ENCODE measurements at places on chromosomes 11 and 22.
A peak's percentile ranks its signal among the peaks of the same experiment; 100 is the strongest.

- no peak for DNase-seq
These were observed 676.2 kb downstream of the BRD1 start for GRCh38 chr22:49151256-49152126.

GRCh38 chr22:50146439-50147238 lies 23.9 kb upstream of the PANX2 start:
- peak; percentile 78 for DNase-seq

- DNase-seq: no peak
These were observed 22.6 kb upstream of the CAT start for GRCh38 chr11:34416088-34416487.

- DNase-seq: no peak
These were observed 183.9 kb downstream of the EFCAB6 start for GRCh38 chr22:43628250-43628649.

DNA sequence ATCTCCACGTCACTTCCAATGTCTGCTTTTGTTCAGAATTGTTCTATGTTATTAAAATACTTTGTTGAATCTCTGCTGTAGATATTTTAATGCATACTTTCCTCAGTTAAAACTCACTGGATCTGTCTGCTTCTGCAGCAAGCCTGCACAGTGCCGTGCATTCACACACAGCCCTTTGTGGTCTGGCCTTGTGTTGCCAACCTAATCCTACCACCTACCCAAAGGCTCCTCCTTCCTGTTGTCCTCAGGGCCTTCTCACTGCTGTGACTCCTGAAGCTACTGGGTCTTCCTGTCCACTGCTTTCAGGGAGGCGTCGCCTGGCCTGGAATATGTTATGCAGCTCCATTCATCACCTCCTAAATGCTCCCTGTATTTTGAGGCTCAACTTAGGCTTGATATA lies 67.0 kb downstream of the PPP6R3 start:
- DNase-seq: no peak

DNA sequence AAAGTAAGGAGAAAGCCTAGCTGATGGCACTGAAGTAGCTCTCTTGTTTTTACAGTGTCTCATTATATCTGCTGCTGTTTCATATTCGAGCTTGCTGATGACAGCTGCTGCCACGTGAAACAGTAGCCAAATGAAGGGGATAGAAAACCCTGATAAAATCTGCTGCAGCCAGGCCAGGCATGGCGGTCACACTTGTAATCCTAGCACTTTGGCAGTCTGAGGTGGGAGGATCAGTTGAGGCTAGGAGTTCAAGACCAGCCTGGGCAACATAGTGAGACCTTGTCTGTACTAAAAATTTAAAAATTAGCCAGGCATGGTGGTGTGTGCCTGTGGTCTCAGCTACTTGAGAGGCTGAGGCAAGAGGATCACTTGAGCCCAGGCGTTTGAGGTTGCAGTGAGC lies 13.4 kb downstream of the IFT46 start:
- no peak for DNase-seq

GRCh38 chr11:63710476-63711217 lies 29.3 kb downstream of the RTN3 start:
- no peak for DNase-seq

DNA sequence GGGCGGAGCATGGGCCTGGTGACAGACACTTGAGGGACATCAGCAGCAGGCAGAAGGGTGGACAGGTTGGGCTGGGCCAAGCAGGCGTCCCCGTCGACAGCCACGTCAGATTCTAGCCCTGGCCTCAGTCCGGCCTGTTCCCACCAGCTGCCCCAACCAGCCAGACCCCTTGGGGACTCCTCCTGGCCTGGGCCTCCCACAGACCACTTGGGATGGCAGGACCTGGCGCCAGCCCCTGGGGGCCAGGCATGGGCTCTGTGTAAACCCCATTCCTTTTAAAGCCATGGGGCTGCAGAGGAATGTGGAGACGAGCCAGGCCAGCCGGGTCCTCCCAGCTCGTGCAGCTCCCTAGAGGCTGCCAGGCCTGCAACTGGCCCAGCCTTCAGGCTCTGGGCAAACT lies 4.7 kb upstream of the SUSD2 start:
- DNase-seq: no peak

- no peak for DNase-seq
These were observed 64.7 kb downstream of the DGCR2 start for GRCh38 chr22:19057539-19057938.

DNA sequence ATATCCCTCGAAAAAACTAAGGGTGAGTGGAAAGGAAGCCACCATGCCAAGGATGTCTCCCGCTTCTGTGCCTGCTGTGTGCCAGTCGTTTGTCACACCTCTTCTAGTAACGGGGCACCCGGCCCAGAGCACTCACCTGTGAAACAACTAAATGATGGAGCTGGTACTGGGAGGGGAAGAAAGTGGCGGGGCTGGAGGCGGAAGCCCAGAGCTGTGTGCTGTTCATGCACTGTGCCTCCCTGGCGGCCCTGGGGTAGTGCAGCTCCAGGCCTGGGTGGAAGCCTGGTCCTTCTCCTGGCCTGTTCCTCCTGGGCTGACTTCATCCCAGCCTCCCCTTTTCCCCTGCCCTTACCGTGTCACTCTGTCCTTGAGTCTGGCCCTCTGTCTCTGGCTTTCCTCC lies 130.2 kb downstream of the CEP164 start:
- peak; percentile 75 for DNase-seq

DNA sequence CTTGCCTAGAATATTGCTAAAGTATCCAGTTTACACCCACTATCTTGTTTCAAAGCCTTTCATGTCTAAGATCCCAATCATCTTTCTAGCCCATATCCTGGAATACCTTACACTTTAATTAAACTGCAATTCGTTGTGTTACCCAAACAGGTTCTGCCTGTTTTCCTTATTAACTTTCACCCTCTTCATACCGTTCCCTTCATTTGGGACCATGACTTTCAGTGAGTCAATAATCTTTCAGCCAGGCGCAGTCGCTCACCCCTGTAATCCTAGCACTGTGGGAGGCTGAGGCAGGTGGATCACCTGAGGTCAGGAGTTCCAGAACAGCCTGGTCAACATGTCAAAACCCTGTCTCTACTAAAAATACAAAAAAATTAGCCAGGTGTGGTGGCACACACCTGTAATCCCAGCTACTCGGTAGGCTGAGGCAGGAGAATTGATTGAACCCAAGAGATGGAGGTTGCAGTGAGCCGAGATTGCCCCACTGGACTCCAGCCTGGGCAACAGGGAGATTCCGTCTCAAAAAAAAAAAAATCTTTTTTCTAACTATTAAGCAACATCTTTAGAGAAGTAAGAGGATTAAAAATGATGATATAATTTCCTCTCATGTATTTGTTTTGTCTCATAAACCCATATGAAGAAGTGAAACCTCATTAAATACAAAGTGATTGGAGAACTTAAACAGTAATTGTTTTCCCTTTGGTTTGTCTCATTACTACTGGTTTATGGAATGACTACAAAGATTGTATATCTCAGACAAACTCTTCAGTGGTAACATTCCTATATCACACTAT lies 20.7 kb downstream of the DMC1 start:
- no peak for DNase-seq

- DNase-seq: no peak
These were observed 188.4 kb upstream of the API5 start for GRCh38 chr11:43123443-43123842.

DNA sequence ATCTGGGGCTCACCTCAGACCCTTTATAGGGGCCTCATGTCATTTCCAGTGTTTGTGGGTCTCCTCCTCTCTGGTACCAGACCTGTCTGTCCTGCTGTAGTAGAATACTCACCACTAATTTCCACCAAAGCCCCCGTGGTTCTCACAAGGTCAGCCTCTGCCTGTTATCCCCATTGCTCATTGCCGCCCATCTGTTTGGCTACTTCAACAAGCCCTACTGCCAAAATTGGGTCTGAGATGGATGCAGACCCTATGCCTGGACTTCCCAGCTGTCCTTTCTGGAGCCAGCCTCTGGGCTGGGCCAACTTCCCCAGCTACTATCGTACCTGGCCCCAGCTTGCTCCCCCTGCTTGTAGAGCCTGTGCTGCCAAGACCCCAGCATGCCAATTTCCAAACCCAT lies 152.1 kb upstream of the ISX start:
- no peak for DNase-seq

DNA sequence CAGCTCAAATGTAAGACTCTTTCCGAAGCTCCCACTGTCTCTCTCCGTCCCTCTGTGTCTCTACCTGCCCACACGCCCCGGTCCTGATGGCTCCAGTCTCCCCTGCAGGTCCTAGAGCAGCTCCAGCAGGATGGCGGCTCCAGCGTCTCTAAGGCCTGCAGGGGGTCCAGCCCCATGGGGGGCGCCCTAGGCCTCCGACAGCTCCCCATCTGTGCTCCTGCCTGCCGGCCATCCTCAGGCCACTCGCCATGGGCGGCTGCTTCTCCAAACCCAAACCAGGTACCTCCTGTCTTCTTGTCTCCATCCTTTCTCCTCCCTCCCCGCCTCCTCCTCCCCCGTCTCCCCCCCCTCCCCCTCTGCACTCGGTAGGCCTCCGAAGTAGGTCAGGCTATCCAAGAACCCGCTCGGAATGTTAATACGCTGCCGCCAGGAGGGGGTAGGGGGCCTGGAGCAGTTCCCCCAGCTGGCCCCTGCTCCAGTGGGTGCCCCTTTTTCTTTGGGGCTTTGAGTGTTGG lies 699 bp downstream of the AIFM3 start:
- DNase-seq: no peak

DNA sequence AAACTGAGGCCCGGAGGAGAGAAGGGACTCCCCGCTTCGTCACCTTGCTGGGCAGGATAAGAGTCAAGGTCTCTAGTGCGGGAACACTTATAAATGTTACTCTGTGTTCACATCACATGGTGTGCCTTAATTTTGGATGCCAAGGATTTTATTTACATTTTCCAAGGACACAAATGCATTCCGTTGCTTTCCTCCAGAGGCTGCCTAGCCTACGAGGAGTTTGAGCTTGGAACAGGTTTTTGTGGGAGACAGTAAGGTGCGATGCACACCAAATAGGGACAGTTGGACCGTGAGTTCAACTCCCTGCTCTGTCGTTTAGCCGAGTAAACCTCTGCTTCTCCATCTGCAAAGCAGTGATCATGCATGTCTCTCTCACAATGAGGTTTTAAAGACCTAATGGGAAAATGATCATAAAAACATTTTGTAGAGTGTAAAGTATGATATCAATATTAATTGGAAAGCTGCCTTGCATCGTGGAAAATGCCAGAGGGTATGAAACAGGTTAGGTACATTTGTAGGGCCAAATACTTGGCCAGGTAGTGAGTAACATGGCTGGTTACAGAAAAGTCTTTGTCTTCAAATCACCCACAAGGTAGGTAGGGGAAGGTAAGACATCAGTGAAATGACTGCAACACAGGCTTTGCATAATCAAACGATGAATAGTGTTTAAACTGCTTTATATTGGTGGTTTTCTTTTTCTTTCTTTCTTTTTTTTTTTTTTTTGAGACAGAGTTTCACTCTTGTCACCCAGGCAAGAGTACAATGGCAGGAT lies 61.8 kb downstream of the ST3GAL4 start:
- no peak for DNase-seq

DNA sequence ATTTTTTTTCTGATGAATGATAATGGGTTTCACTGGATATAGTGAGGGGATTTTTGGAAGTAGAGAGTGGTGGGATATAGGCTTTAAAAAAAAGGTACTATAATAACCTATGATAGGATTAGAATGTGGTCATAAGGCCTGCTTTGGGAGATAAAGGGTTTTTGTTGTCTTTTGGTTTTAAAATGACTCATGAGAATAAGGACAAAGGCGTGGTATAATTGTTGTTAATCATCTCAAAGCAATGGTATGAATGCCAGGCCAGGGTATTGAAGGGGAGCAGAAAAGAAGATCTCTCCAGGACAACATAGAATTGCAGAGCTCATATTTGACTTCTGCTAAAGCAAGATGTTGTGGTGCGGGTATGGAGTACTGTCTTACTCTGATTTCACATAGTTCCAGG lies 579.4 kb downstream of the JRKL start:
- DNase-seq: no peak

DNA sequence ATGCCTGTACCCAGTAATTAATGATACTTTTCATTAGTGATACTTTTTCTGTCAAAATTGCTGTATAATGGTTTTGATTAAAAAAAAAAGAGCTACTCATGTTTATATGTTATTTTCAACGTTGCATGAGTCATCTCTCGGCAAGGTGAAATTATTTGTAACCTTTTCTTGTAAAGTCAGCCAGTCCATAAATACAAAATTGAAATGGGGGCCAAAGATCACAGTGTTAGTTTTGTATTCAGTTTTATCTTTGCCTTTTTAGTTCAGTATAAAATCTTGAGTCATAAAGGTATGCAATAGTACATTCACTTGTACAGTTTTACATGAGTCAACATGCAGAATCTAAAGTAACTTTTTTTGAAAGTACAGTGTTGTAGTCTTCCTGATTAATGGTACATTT lies 4.3 kb downstream of the ARHGEF12 start:
- no peak for DNase-seq

DNA sequence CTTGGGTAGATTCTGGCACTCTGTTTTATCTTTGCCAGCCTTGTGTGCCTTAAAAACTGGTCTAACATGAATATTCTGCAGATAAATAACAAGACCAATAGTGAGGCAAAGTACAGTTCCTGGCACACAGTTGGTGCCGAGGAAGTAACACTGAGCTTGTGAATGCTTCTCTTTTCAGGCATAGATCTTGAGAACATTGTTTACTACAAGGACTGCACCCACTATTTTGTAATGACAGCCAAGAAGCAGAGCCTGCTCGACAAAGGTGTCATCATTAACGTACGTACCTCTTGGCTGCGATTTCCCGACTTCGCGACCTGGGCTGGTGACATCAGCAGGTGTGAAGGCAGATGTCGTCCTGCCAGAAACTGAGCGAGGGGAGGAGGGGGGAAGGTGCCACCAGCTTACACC lies 105.7 kb downstream of the MICAL2 start:
- DNase-seq: no peak

- no peak for DNase-seq
These were observed 11.8 kb downstream of the XBP1 start for GRCh38 chr22:28788601-28789000.

DNA sequence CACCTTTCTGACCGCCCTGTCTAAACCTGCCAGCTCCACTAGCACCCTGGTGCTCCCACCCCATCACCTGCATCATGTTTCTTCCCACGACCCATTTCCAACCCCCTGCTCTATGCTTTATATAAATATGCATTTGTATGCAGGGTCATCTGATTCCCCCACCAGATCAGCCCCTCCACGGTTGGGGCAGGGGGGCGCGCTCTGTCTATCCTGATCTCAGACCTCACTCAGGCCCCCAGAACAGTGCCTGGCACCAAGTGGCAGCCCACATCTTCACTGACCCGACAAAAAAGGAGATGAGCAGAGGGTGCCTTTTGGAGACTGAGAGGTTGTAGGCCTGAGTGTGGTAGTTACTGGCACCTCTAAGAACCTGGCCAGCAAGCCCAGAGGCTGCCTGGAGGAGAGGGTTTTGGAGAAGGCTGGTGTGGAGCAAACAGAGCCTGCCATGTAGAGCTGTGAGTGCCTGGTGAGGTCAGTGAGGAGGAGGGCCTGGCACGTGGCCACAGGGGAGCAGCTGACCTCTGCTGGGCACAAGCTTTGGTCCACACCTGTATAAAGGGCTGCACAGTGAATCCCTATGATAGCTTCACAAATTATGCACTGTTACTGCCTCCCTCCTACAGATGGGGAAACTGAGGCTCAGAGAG lies 86.3 kb upstream of the RTL6 start:
- DNase-seq: no peak

- DNase-seq: no peak
These were observed 14.5 kb downstream of the RPL27A start for GRCh38 chr11:8697054-8697453.

GRCh38 chr11:117603932-117604331 lies 193.1 kb downstream of the DSCAML1 start:
- no peak for DNase-seq

- DNase-seq: no peak
These were observed 87.0 kb downstream of the BDNF start for GRCh38 chr11:27612932-27613880.

- DNase-seq: no peak
These were observed 8.2 kb downstream of the CBX7 start for GRCh38 chr22:39144101-39144767.

Data from NCI-H1417 (cell line).